ENCODE measurements at places on chromosomes 6 and 20. TPM values are rescaled to one million over a fixed set of nuclear protein-coding genes. Genes with fewer than 3 reads are reported as not detected.

The SLA2 gene
- 0.49 TPM for polyA plus RNA-seq

The OPRL1 gene
- 10.8 TPM for polyA plus RNA-seq

The TEAD3 gene
- polyA plus RNA-seq = 8.9 TPM

The CALHM6 gene
- polyA plus RNA-seq = 1.2 TPM

The CRIP3 gene
- 24.0 TPM for polyA plus RNA-seq

The SIRPB1 gene
- 2.5 TPM for polyA plus RNA-seq

Data from brain (organoid and tissue), 16 donors.